NT2/D1 (cell line): ENCODE measurements at places on chromosomes 12 and 14.
A peak's percentile ranks its signal among the peaks of the same experiment; 100 is the strongest.

GRCh38 chr12:91317306-91317705 lies 134.7 kb upstream of the DCN start:
- DNase-seq, result no peak

GRCh38 chr14:93026339-93026738 lies 89.4 kb downstream of the ITPK1 start:
- no peak for DNase-seq

- DNase-seq, result peak; percentile 56
Observed at GRCh38 chr12:122726080-122726558, 4.5 kb downstream of the HCAR1 start.

DNA sequence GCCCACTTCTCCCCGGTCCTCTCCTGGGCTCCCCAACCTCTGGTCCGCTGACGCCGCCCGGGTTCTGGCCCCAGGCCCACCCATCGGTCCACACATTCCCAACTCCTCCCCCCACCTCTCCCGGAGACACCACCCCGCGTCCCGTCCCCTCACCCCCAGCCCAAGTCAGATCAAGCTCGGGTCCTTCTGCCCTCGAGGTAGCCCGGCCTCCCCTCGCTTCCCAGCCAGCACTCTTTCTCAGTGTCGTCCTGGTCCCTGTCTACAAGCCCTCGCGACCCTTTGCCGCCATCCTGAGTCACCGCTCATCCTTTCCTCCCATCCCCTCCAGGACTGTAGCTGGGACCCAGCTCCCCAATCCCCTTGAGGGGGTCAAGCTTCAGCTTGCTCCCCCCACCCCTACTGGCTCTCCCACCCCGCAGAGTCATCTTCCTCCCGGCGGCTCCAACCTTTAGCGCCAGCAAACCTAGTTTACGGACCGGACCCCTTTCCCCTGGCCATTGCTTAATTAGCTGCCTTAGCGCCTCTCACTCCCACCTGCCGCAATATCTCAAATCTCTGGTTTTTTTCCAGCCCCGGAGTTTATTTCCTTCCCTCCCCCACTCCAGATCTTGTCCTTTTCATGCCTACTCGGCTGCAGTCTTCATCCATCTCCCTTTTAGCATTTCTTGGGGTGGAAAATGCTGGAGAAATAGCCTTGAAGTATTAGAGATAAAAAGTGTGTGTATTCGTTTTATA lies 1.1 kb downstream of the PPP4R4 start:
- DNase-seq, result no peak

DNA sequence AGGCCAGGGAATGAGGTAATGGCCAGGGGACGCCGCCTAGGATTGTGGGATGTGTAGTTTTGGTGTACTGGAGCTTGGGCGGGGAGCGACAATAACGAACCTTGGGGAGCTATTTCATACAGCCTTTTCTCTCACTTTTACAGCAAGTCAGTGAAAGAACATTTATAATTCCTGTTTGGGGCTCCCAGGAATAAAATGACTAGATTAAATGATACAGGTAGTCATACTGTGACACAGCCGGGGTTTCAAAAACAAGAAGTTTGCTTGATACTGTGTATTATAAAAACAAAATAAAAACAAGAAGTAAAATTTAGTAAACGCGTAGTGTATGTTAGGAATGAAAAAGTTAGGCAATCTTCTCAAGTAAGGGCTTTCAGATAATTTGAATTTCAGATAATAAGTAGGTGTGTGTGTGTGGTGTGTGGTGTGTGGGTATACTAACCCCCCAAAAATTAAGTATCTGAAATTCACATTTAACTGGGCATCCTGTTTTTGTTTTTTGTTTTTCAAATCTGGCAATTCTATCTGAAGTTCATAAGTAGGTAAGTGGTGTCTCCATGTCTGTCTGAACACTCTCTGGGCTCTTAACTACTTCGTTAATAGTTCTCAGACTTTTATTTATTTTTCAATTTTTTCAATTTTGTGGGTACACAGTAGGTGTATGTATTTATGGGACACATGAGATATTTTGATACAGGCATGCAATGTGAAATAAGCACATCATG lies 458 bp upstream of the DCTN2 start:
- DNase-seq, result no peak

DNA sequence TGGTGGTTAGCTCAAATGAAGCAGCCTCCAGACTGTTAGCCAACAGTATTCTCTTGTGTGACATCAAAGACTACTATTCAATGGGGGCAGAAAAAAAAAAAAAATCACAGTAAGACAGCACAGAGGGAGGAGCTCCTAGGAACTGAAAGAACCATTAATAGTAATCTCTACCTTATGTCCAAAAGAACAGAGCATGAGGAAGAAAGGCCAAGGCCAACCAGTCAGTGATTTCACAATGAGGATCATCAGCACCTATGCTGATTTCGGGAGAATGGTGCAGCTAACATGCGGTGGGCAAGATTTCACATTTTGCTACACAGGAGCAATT lies 66.3 kb upstream of the SOX5 start:
- no peak for DNase-seq

- no peak for DNase-seq
Observed at GRCh38 chr12:72995616-72996015, 723.4 kb downstream of the TRHDE start.

GRCh38 chr12:123293178-123293760 lies 21.6 kb upstream of the CDK2AP1 start:
- no peak for DNase-seq

GRCh38 chr12:79191391-79191790 lies 326.8 kb downstream of the SYT1 start:
- no peak for DNase-seq

GRCh38 chr14:78982551-78982950 lies 812.4 kb downstream of the NRXN3 start:
- no peak for DNase-seq

GRCh38 chr14:23570806-23571483 lies 3.4 kb upstream of the AP1G2 start:
- no peak for DNase-seq

DNA sequence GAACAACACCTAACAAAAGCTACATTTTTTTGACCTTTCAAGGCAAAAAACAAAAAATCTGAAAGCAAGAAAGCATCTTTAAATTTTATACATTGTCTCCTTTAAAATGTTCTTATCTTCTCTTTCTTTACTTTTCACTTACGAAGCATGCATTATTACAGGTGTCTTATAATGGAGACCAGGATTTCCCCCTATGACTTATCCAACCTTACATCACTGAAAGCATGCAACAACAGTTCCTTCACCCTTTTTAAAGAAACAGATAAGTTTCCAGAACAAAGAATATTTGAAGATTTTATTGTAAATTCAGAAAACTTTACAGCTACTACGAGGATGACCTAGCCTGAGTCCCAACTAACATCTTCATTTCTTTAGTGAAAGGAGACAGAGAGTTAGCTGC lies 277.2 kb downstream of the AKAP6 start:
- no peak for DNase-seq

DNA sequence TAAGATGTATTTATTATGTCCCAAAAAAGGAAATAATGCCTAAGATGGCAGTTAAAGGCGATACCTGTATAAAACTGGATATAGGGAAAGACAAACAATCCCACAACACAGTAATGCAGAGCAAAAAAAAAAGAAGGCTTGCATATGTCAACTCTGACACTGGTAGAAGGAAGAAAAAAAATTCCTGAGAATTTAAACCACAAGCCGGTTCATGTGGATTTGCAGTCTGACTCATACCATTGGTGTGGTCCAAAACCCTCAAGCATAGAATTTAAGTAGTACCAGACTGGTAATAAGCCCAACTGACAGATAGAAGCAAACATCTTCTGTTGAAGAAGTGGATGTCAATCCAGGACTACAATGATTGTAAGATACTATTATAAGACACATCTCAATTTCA lies 7.2 kb downstream of the DNAI7 start:
- no peak for DNase-seq

DNA sequence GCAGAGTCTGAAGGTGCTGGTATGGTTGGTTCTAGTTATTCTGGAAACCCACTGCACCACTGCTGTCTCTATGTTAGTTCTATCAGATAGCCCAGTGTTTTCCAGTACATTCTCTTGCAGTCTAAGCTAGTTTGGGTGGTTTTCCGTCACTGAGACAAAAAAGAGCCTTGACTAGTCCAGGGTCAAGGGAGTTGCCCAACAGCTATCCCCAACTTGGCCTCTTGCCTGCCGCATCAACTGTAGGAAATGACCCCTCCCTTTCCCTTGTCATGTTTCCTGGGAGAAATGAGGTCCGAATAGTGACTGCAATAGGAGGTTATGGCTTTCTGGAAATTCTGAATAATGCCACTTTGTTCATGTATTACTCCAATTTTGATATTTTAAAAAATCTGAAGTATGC lies 160.4 kb downstream of the EFCAB11 start:
- no peak for DNase-seq
